Activated naive CD4-positive, alpha-beta T cell (primary cell): ENCODE measurements at places on chromosomes 7 and 10.

GRCh38 chr7:80453699-80454340 lies 58.0 kb downstream of the GNAT3 start:
- DNase-seq: no peak

- no peak for DNase-seq
Measured at GRCh38 chr10:114885443-114885842, 52.6 kb upstream of the TRUB1 start.

- DNase-seq: no peak
Measured at GRCh38 chr7:83934118-83934734, 260.4 kb downstream of the SEMA3A start.

- DNase-seq: no peak
Measured at GRCh38 chr7:129146237-129146979, 1.9 kb downstream of the TSPAN33 start.

DNA sequence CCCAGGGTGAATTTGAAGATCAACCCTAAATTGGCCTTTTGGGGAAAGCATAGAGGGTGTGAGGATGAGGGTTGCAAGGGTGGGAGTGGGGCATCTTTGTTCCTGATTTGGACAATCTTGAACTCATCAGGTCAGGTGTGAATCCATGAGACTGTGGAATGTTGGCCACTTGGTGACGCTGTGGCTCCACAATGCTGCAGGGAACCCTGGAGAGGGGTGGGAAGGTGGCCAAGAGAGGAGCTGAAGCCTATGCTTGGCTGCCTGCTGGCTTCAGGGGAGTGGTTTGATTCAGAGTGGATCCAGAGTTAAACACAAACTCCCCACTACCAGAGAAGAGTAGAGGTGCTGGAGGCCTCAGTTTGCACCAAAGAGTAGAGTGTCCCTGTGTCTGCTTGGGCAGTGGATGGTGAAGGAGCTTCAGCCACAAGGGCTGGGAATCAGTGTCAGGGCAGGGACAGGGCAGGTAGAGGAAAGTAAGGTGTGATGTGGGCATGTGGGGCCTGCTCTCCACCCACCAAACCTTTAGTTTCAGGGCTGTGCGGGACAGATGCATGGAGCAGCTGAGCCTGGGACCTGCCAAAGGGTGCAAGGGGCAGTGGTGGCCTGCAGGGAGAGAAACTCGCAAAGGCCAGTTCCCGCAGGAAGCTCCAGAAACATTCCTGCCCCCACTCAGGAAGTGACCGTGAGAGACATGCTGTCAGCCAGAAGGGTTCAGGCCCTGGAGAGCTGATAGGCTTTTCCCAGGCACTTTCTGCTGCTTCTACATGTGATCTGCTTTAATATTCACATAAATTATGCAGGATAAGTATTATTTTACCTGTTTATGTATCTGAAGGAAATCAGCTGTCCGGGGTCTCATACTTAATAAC lies 81.0 kb upstream of the PRSS58 start:
- DNase-seq: no peak
